ENCODE measurements at places on chromosomes 13 and 19.

GRCh38 chr19:42131149-42132029 is 857 bp downstream of the POU2F2 start:
- DNase-seq = no peak

GRCh38 chr19:49983645-49984229 is 22.8 kb upstream of the SIGLEC11 start:
- peak; percentile 55 for DNase-seq

DNA sequence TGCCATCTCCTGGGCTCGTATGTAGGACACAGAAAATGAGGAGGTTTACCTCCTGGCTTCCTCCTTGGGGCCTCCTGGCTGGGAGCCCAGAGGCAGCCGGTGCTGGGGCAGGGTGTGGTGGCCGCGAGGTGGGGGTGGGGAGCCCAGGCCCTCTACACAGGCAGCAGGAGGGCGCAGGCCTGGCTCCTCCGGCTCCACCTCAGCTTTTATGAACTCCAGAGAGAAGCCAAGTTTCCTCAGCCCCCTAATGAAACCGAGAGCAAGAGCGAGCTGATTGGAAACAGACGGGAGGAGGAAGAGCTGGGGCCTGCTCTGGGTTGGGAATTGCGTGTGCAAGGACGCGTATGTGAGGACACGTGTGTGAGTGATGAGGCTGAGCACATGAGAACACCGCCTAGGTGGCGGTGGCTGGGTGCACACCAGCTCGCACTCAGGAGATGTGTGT is 23.1 kb downstream of the LYL1 start:
- DNase-seq = no peak

GRCh38 chr13:106210324-106210723 is 325.1 kb downstream of the EFNB2 start:
- DNase-seq = no peak

- no peak for DNase-seq
These were observed 485 bp upstream of the ZNF845 start for GRCh38 chr19:53333066-53333462.

DNA sequence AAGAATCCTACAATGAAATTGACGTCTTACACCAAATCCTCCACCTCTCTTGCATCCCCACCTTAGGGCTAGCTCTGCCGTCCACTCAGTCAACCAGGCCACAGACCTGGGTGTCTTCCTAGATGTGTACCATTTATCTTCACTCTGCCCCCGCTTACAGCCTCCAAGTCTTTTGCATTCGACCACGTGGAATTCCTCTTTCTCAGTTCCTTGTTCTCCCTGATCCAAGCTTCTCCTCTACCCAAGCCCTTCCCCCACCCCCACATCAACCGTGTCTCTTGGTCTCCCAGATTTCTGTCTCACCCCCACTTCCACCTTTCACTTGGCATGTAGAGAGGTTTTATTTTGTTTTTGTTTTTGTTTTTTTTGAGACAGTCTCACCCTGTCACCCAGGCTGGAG is 1.2 kb upstream of the DMWD start:
- no peak for DNase-seq

- DNase-seq = peak; percentile 59
These were observed 8.7 kb downstream of the HOMER3 start for GRCh38 chr19:18932216-18932841.

GRCh38 chr13:23440821-23441618 is 7.5 kb upstream of the SACS start:
- DNase-seq = no peak

GRCh38 chr13:105816994-105817393 is 718.5 kb downstream of the EFNB2 start:
- DNase-seq = no peak

DNA sequence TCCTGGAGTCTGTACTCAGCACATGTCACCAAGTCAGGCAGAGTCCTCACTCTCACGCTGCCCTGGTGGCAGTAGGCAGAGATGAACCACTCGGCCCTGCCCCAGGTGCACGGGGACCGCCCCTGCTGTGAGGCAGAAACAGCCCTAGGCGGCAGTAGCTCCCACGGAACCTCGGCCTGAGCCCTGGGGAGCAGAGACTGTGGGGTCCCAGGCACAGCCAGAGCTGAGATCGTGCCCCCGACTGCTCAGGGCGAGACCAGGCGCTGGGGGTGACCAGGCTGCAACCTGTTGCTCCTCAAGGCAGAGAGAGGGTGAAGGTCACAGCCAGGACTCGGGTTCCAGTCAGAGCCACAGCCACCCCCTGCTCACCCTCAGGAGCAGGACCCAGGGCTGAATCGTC is 34.9 kb downstream of the AP1M1 start:
- DNase-seq = no peak

GRCh38 chr13:50643060-50643459 is 200.4 kb downstream of the DLEU7 start:
- no peak for DNase-seq

- DNase-seq = no peak
These were observed 47.8 kb upstream of the ATP11A start for GRCh38 chr13:112642090-112642460.

DNA sequence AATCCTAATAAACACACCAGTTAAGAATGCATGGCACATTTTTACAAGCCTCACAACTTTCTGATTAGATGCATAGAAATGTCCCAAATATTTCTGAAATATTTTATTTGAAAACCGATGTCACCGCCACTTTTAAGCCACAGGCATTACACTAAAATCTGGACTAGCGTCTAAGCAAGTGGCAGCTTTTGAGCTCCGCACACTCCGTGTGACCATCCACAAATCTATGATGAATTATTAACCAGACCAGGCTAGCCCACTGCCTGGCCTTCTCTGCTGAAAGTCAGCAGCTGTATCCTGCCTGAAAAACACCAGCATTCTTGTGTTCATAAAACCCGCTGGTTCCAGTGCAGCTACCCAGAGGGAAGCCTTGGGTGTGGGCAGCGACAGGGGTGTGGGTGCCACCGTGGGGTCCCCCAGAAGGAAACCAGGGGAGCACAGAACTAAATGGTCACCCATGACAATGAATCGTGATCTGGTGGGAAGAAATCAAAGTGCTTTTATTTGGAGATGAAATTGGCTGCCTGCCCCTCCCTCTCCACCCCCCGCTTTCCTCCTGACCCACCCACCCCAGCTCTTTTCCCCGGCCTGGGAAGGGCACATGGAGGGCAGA is 13.8 kb downstream of the RASA3 start:
- DNase-seq = no peak
